ENCODE measurements at places on chromosomes 1 and 21.
A peak's percentile ranks its signal among the peaks of the same experiment; 100 is the strongest.

- DNase-seq = no peak
Observed at GRCh38 chr1:217106231-217106901, 383.1 kb upstream of the ESRRG start.

DNA sequence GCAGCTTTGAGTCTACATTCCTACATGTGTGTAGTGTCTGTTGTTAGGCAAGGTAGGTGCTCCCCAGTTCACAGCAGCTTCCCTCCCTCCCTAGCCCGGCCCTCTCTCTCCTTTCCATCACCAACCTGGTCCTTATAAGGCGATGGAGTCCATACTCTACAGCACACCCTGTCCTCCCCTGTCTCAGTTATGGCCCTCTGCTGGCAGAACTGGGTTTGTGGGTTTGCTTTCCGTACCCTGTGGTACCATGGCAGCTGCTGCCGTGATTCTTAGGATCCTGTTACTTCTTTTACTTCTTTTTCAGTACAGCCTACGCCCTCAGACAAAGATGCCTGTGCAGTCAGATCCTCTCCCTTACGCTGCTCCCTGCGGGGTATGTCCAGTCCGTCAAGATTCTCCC lies 31.7 kb downstream of the AK5 start:
- no peak for DNase-seq

GRCh38 chr1:59364037-59364436 lies 67.1 kb downstream of the FGGY start:
- no peak for DNase-seq

DNA sequence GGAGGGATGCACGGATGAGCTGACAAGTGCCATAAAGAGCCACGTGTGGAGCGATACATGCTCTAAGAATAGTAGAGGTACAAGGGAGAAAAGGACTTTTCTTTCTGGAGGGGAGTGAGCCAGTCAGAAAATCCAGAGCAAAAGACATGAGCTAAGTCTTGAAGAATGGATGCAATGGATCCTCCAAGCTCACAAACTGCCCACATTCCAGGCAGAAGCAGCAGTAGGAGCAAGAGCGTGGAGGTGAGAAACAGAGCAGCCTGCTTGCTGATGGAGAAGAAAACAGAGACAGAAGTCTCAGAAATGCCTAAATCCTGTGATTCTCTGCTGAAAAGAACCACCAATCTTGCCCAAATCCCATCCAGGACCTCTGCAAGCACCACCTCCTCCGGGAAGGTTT lies 78.2 kb upstream of the RALGPS2 start:
- no peak for DNase-seq

- DNase-seq = no peak
Observed at GRCh38 chr1:65177457-65177856, 29.5 kb downstream of the AK4 start.

DNA sequence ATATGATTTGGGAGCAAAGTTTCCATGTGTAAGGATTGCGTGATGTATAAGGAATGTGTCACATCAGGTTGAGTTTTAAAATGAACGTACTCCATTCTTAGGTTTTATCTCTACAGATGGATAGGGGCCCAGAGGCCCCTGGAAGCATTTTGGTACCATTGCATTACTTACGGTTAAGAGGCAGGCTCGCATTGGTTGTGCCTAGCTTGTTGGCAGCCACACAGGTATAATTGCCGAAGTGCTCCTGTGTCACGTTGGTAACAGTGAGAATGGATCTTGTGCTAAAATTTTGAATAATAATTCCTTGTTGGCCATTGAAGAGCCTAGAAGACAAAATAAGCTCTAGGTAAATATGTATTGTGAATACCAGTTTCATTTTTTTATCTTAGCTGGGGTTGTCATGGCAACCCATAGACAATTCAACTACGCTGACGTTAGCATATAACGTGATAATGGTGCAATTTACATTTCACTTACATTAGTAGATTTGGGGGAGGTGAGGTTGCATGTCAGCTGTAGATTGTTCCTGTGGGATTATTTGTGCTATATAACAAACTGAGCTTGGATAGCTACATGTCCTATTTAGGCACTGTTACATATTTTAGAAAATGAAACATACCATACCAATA lies 511.9 kb upstream of the ZRANB2 start:
- no peak for DNase-seq

DNA sequence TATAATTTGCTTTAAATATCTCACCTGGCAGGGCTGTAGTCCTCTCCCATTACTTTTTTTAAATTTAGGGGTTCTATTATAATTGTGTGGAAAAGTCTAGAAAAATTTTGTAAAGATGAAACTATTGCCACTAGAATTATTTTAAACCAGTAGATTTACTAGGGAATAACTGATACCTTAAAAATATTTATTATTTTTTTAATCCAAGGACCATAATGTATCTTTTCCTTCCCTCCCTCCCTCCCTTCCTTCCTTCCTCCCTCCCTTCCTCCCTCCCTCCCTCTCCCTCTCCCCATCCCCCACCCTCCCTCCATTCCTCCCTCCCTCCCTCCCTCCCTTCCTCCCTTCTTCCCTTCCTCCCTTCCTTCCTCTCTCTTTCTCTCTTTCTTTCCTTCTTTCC lies 90.5 kb downstream of the DNM3 start:
- no peak for DNase-seq

DNA sequence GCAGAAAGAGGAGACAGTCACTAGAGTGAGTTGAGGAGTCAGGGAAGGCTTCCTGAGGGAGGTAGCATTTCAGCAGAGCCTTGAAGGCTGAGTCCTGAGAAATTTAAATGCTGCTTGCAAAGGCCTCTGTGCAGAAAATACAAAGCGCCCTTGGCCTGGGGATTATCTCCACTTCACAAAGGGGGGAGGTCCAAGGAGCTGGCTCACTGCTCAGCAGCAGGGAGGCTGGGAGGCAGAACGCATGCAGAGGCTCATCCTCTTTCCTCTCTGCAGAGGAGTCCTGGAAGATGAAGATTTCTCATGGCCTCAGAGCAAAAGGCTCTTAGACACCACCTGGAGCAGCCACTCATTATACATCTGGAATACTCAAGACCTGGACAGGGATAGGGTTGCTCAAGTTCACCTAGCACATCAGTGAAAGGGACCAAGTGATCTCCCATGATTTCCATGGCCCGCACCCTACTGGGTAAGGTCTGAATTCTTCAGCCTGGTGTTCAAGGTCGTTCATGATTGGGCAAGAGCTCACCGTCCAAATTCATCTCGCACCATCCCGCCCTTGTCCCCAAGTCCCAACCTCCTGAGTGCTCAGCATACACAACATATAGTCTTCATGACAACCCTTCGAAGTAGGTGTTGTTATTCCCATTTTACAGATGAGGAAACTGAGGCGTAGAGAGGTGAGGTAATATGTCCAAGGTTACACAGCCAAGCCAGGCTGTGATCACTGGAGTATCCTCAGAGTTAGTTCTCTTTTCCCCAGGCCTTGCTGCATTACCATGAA lies 9.0 kb downstream of the SLC1A7 start:
- no peak for DNase-seq

DNA sequence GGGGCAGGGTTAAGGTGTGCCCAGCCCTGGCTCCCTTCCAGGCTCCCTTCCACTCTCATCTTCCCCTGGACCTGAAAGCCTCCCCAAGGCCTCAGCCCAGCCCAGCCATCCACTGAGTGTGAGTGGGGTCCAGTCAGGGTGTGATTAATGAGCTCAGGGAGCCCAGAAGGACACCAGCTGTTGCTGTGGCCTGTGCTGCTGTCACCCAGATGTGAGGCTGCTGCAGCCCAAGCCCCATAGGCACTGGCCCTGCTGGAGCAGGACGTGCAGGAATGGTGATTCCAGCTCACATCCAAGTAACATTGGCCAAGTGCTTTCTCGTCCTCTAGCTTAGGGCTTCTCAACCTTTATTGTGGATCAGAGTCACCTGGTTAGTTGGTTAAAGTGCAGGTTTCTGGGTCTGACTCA lies 77.6 kb downstream of the EPHB2 start:
- DNase-seq = no peak

DNA sequence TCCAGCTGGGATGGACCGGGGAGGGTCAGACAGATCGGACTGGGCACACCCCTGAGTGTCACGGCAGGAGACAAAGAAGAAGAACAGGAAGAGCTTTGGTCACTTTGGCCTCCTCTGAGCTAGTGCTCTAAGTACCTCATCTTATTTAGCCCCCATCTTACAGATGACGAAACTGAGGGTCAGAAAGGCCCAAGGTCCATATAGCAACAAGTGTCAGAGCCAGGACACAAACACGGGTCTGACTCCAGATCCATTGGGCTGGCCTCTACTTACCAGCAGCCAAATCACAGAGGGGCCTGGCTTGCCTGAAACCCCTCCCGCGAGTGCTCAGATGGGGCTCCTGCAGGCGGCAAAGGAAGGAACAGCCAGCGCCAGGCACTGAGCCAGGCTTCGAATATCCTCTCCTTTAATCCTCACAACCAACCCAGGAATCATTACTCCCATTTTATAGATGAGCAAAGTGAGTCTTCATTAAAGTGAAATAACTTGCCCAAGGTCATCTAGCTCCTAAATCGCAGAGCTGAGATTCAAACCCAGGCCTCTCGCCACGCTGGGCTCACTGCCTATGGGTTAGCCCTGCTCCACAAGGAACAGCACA lies 25.7 kb upstream of the SELENON start:
- DNase-seq = no peak

DNA sequence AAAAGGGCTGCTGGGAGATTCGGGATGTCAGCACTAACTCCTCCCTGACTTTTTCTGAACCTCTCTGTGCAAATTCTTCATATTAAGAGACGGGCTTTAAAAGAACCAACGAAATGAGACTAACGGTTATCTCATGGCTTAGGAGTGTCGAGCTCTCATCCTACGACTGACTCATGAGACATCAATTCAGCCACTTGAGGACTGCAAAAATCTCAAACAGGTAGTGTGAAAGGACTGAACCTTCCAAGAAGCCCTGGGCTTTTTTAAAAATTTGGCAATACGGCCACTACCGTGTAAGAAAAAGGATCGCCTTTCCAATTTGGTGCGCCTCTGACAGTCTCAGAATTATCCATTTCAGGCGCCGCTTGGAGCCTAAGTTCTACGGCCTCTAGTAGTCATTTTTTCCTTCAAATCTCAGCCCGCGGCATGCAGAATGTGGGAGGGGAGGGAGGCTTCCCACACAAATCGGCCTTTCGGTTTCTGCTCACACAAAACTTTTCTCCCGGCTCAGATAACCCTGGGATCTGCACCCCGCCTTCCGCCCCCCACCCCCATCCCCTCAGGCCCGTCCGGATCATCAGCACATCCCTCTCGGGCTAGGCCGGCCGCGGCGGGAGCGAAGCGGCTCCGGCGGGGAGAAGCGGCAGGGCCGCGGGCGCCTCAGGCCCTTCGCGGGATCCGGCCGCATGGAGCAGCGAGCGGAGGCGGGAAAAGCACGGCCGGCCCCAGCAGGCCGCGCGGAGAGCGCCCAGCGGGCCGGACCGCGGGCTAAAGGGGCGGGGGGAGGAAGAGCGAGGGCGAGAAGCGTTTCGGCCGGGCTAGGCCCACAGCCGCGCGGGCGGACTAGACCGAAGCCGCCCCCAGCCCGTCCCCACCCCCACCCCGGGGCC lies 618 bp downstream of the HNRNPR start:
- DNase-seq = peak; percentile 48

DNA sequence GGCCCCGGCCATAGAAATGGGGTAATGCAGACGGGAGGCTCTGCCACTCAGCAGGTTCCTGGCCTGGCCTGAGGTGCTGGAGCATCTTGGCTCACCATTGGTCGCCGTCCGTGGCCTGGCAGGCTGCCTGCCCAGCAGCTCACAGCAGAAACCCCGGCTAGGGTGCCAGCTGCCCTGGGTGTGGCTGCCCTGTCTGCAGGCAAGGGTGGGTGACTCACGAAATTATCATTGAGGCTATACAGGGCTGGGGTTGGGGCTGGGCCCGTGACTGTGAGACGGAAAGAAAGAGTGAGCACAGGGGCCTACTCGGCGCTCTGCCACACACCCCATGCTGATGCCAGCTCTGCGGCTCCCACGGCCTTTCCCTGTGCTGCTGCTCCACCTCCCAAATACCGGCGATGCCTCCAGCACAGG lies 8.0 kb upstream of the PKP1 start:
- no peak for DNase-seq

- no peak for DNase-seq
Observed at GRCh38 chr21:45511661-45512431, 30.4 kb downstream of the SLC19A1 start.

GRCh38 chr21:44865561-44866280 lies 7.8 kb downstream of the PTTG1IP start:
- no peak for DNase-seq

- no peak for DNase-seq
Observed at GRCh38 chr1:240414237-240414636, 197.7 kb downstream of the GREM2 start.

GRCh38 chr1:113124366-113124765 lies 51.4 kb downstream of the LRIG2 start:
- no peak for DNase-seq

- DNase-seq = no peak
Observed at GRCh38 chr1:186476264-186477040, 15.5 kb upstream of the PDC start.

GRCh38 chr1:244730153-244730933 lies 77.4 kb downstream of the DESI2 start:
- DNase-seq = peak; percentile 34

- no peak for DNase-seq
Observed at GRCh38 chr21:26473471-26473870, 99.6 kb downstream of the CYYR1 start.

- DNase-seq = no peak
Observed at GRCh38 chr1:185166106-185166505, 9.1 kb downstream of the SWT1 start.

- no peak for DNase-seq
Observed at GRCh38 chr1:205858141-205858961, 8.4 kb upstream of the PM20D1 start.

- DNase-seq = no peak
Observed at GRCh38 chr1:53469373-53469772, 10.2 kb downstream of the DMRTB1 start.

DNA sequence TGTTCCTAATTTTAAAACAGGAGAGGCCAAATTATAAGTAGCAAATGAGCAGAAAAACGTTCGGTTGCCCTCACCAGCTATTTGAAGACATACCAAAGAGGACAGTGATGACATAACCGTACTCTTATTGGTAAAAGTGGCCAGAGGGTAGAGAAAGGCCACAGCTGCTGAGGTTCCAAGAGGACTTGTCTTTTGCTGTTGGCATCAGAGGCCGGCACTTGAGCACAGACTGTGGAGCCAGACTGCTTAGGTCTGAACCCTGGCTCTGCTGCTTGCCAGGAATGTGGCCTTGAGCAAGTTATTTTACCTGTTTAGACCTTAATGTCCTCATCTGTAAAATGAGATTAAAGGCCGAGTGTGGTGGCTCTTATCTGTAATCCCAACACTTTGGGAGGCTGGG lies 14.9 kb downstream of the ETV3L start:
- no peak for DNase-seq

Data from activated CD4-positive, alpha-beta memory T cell treated with anti-CD3 and anti-CD28 coated beads, Interleukin-2, amount 10 ng/mL, durations not matched to agents 7 days and 5 days (primary cell).